ENCODE measurements at places on chromosomes 13 and 19.
A peak's percentile ranks its signal among the peaks of the same experiment; 100 is the strongest.

DNA sequence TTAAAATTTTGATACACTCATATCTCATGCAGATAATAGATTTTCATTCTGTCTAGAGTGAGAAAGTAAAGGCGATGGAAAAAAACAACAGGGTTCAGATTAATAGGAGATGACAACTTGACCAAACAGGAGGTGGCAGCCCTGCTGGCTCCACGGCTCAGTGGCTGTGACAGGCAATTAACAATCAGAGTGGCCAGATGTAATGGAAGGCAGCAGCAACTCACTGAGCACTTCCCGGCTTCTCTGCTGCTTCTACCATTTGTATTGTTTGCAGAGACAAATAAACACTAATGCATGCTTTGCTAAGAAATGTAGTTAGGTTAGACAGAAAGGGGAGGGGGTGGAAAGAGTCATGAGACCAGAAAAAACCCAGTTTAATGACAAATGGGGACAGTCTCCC, 473.0 kb upstream of the SLC10A2 start:
- DNase-seq = no peak

- no peak for DNase-seq
Observed at GRCh38 chr19:10952809-10953208, 8.0 kb upstream of the SMARCA4 start.

GRCh38 chr19:35768082-35768421, 7.3 kb upstream of the ARHGAP33 start:
- DNase-seq = no peak

GRCh38 chr13:92804346-92804745, 422.3 kb upstream of the GPC6 start:
- no peak for DNase-seq

- DNase-seq = no peak
Observed at GRCh38 chr13:86846501-86846900, 824.7 kb upstream of the SLITRK5 start.

DNA sequence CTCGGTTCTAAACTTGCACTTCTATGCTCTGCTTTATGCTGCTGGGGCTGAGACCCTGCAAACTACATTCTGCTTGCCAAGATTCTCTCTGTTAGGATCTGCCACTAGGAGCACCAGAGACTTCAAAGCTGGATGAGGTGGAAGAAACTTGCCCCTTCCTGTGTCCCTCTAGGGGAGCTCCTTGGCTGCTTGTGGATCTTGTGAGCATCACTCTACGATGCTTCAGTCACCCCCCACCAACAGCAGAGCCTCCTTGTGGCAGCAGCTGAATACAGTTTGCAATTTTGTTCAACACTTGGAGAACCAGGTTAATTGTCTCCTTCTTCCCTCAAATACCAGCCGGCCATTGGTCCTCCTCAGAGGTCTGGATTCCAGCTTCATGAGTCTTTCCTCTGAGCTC, 310.6 kb downstream of the FGF14 start:
- peak; percentile 18 for DNase-seq

All from Daoy (cell line).